ENCODE measurements at places on chromosomes 5 and 9. TPM values are rescaled to one million over a fixed set of nuclear protein-coding genes. Genes with fewer than 3 reads are reported as not detected.

DNA sequence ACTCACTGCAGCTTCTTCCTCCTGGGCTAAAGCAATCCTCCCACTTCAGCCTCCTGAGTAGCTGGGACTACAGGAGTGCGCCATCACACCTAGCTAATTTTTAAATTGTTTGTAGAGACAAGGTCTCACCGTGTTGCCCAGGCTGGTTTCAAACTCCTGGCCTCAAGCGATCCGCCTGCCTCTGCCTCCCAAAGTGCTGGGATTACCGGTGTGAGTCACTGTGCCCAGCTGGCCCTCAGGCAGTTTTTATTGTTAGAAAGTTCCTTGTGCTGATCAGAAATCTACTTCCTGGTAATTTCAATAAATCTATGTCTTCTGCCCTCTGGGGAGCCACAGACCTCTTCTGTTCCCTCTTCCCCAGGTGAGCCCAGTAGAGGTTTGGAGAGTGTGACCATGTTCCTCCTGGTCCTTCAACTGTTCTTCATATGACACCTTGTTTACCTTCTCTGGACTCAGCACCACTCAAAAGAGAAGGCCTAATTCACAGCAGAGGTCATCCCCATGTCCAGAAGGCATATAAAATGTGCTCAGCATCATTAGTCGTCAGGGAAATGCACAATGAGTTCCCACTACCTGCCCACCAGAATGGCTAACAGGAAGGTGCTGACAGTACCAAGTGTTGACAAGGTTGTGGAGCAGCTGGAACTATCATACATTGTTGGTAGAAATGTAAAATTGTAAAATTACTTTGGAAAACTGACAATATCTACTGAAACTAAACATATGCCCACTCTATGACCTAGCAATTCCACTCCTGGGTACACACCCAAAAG lies 10.4 kb downstream of the TMOD1 start:
- H3K27ac ChIP-seq: no peak overlapping the region
- no peak overlapping the region for H3K4me3 ChIP-seq
- no peak for DNase-seq
- no peaks in the 10 kb centered on the region for H3K4me1 ChIP-seq
- H3K36me3 ChIP-seq: no peaks in the 10 kb centered on the region

DNA sequence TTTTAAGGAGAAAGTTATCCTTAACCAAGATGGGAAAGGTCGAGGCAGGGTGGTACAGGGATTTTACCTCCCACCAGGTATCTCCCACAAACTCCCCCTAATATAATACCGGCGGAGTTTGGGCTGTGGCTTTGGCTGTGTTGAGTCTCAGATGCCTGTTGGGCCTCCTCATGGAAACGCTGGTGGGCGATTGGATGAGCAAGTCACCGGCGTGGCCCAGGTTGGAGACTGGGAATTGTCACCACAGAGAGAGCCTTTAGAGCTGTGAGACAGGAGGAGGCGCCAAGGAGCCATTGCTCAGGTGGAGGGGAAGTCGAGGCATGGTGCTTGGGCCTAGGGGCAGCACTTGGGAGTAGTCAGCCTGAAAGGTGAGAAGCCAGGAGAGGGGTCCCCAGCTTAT lies 3.4 kb upstream of the CAMSAP1 start:
- H3K27me3 ChIP-seq: no peaks in the 10 kb centered on the region
- H3K4me3 ChIP-seq: no peak overlapping the region
- no peak overlapping the region for H3K27ac ChIP-seq
- DNase-seq: no peak

- no peaks in the 10 kb centered on the region for H3K4me1 ChIP-seq
- DNase-seq: no peak
- H3K27ac ChIP-seq: no peak overlapping the region
Observed at GRCh38 chr5:137630972-137631370, 104.9 kb downstream of the KLHL3 start.

GRCh38 chr5:103340717-103341388 lies 82.3 kb downstream of the MACIR start:
- no peaks in the 10 kb centered on the region for H3K36me3 ChIP-seq
- no peak overlapping the region for H3K4me3 ChIP-seq
- no peak overlapping the region for H3K27ac ChIP-seq
- no peaks in the 10 kb centered on the region for H3K27me3 ChIP-seq
- no peak for DNase-seq

DNA sequence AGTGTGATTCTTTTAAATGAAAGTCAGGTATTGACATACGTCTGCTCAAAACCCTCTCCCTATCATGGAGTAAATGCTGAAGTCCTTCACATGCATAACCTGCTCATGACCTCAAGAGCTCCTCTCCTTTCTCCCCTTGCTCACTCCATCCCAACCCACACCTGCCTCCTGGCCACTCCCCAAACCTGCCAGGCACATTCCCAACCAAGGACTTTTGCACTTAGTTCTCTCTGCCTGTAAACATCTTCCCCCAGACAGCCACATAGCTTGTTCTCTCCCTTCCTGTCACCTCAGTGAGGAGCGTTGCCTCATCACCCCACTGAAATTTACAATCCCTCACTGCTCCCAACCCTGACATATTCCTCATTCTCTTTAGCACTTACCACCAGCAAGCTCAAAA lies 8.7 kb downstream of the SETD9 start:
- no peak overlapping the region for H3K4me3 ChIP-seq
- H3K36me3 ChIP-seq: peaks cover 3% of the 10 kb centered on the region
- no peaks in the 10 kb centered on the region for H3K4me1 ChIP-seq
- H3K27me3 ChIP-seq: no peaks in the 10 kb centered on the region
- H3K27ac ChIP-seq: no peak overlapping the region

GRCh38 chr5:176438959-176439757 lies 9.0 kb upstream of the FAF2 start:
- no peak overlapping the region for H3K4me3 ChIP-seq
- no peak overlapping the region for H3K27ac ChIP-seq
- H3K4me1 ChIP-seq: peaks cover 2% of the 10 kb centered on the region
- H3K36me3 ChIP-seq: no peaks in the 10 kb centered on the region
- DNase-seq: peak; percentile 37

The TLR4 gene
- total RNA-seq: 2.6 TPM

- H3K27me3 ChIP-seq: no peaks in the 10 kb centered on the region
- H3K27ac ChIP-seq: no peak overlapping the region
- peak; percentile 91 for DNase-seq
- peaks cover 2% of the 10 kb centered on the region for H3K4me1 ChIP-seq
- H3K36me3 ChIP-seq: no peaks in the 10 kb centered on the region
Observed at GRCh38 chr5:33997331-33997983, 10.4 kb downstream of the AMACR start.

DNA sequence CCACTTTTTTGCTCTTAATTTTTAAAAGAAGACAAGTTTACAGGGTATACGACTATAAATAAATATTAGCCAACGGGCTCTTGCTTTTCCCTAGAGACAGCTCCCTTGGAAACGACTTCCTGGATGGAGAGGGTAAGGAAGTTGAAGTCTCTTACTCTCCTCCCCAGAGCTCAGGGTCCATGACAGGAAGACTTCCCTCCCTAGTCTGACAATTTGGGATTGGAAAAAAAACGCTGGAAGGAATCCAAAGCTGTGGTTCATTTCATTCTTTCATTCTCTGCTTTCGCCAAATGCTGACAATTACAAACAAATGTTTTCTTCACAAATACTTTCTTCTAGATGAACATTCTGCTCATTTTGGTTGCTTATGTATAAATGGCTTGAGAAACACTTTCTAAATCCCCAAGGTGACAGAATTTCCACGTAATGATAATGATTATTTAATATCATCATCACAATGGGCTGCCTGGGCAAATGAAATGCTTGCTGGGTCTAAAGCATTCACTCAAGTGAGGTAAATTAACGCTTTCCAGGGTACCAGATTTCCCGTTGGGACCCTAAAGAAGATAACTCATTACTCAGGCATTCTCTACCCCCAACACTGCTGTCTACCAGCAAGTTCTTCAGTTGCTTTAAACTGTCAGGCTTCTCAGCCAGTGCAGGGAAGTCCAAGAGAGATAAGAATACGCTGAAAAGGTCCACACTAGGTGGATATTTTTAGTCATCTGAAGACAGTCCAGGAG lies 139.8 kb upstream of the SLC30A5 start:
- H3K27ac ChIP-seq: no peak overlapping the region
- no peak overlapping the region for H3K4me3 ChIP-seq
- H3K27me3 ChIP-seq: peaks cover 2% of the 10 kb centered on the region
- no peak for DNase-seq
- H3K4me1 ChIP-seq: no peaks in the 10 kb centered on the region
- no peaks in the 10 kb centered on the region for H3K36me3 ChIP-seq

DNA sequence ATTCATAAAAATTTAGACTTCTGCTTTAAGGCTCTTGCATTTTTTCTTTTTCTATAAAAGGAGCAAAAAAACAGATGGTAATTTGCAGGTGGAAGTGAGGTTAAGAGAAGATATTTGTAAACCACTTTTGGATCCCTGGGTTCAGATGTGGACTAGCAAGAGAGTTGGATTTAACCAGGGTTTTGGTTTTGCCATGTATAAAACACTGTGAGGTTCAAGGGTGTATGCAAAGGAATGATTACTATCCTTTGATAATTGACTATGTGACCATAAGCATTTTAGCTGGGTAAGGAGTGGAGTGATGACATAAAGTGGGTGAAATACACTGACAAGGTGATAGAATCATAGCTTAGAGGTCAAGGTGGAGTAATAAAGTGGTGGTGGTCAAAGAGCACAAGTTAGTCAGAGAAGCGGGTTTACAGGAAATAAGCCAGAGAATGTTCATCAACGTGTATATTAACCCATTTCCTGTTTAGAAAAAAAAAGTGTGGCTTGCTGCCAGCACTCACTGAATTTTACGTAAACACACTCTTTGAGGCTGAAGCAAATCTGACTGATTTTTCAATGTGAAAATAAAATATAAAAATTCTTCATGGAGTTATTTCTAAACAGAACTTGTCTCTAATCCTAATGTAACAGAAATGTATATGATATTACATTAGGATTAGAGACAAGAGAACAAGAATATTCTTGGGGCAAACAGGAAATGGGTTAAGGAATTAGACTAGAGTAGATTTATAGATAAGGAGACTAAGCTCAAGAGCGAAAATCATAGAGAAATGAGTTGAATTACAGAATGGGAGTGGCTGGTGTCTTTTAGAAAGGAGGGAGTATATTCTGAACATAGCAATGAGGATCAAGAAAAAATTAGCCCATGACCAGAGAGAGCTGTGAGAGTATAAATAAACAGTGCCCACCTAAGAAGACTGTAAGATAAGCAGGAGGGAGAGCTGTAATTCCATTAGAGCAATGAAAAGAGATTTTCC lies 74.5 kb downstream of the CDKN2A start:
- no peak overlapping the region for H3K27ac ChIP-seq

The PCDHGC4 gene
- total RNA-seq: 3.0 TPM

The MARCOL gene
- total RNA-seq: not detected

DNA sequence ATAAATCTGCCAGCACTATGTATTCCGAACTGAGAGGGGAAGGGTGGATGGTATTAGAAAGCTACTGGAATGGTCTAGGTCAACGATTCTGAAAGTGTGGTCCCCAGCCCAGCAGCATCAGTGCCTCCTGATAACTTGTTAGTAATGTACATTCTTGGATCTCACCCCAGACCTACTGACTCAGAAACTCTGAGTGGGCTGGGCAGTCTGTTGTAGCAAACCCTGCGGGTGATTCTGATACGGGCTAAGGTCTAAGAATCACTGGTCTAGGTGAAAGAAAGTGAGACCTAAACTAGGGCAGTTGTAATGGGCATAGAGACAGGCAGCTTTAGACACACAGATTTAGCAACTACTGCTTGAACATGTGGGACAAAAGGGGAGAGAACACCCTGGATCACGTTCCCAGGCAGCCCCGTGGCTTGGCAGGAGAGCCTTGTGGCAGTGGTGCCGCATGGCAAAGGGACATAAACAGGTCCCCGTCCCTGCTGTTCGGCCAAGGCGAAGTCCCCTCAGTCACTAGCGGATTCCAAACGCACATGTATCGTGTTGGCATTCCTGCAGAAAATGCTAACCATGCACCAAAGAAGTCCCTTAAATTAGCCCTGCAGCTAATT lies 216.3 kb downstream of the TTLL11 start:
- no peaks in the 10 kb centered on the region for H3K4me1 ChIP-seq
- no peak overlapping the region for H3K4me3 ChIP-seq
- no peaks in the 10 kb centered on the region for H3K27me3 ChIP-seq

DNA sequence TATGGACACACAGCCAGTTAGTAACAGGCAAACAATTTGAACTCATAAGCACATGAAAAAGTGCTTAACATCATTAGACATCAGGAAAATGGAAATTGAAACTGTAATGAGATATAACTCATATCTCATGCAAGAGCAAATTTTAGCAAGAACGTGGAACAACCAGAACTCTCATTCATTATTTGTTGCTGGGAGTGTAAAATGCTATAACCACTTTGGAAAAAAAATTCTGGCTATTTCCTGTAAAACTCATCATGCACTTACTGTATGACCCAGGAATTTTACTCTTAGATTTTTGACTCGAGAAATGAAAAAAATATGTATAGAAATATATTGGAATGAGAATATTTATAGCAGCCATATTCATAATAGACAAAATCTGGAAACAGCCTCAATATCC lies 205.7 kb upstream of the PUM3 start:
- H3K4me3 ChIP-seq: no peak overlapping the region
- no peaks in the 10 kb centered on the region for H3K4me1 ChIP-seq
- H3K27ac ChIP-seq: no peak overlapping the region
- DNase-seq: no peak
- no peaks in the 10 kb centered on the region for H3K27me3 ChIP-seq

- H3K27me3 ChIP-seq: no peaks in the 10 kb centered on the region
- H3K4me1 ChIP-seq: peaks cover 5% of the 10 kb centered on the region
- DNase-seq: no peak
- H3K36me3 ChIP-seq: no peaks in the 10 kb centered on the region
Observed at GRCh38 chr5:154652746-154653417, 102.3 kb upstream of the LARP1 start.

GRCh38 chr5:5616247-5616895 lies 193.9 kb downstream of the ICE1 start:
- H3K27ac ChIP-seq: no peak overlapping the region
- DNase-seq: no peak
- no peak overlapping the region for H3K4me3 ChIP-seq
- H3K4me1 ChIP-seq: no peaks in the 10 kb centered on the region

The SYK gene
- not detected for total RNA-seq

The B4GALT7 gene
- 29.1 TPM for total RNA-seq

DNA sequence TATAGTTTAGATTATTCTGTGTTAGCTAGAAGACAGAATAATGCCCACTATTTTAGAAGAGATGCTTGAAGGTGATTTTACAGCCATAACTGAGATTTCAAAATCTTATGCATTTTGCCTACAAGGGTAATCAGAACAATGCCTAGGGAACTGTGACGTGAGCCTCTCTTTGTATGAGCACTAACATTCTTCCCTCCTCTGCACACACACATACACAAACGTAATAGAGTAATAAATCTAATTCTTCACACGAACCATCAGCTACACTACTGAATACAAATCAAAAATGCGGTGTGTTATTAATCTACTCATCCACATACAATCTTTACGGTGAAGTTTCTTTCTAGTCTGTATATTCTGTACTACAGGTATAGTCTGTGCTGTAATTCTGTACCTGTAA lies 227.8 kb downstream of the PLK2 start:
- no peak overlapping the region for H3K4me3 ChIP-seq
- no peaks in the 10 kb centered on the region for H3K36me3 ChIP-seq
- no peaks in the 10 kb centered on the region for H3K27me3 ChIP-seq
- H3K27ac ChIP-seq: no peak overlapping the region
- no peaks in the 10 kb centered on the region for H3K4me1 ChIP-seq

The THBS4 gene
- total RNA-seq: 1.5 TPM

- peaks cover 29% of the 10 kb centered on the region for H3K27me3 ChIP-seq
- no peak for DNase-seq
- no peak overlapping the region for H3K27ac ChIP-seq
- peaks cover 3% of the 10 kb centered on the region for H3K4me1 ChIP-seq
- H3K4me3 ChIP-seq: no peak overlapping the region
Observed at GRCh38 chr5:96432216-96433065, 607 bp downstream of the PCSK1 start.

The CCDC183 gene
- total RNA-seq: 1.0 TPM

The UGT3A2 gene
- not detected for total RNA-seq

The MLANA gene
- not detected for total RNA-seq

All from fibroblast of lung (primary cell).